ENCODE measurements at places on chromosomes 16 and 17.

- DNase-seq: no peak
These were observed 10.9 kb downstream of the SLC43A2 start for GRCh38 chr17:1617620-1618174.

- no peak for DNase-seq
These were observed 52.4 kb upstream of the NLK start for GRCh38 chr17:27990100-27990499.

DNA sequence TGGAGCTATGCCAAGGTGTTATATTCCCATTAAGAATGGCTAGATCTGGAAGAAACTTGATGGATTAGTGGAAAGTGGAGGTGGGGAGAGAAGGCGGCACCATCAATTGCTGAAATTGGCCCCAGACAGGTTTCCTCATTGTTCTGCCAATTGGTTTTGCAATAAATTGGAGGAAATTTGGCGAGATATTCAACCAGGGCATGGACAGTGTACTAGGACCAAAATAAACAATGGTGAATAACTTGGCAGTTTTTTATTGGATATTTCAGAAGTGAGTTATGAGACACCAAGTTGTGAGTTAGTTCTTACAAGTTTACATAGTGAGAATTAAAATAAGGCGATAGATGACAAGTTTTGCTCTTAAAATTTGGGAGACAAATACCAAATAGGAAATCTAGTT, 41.1 kb upstream of the SOX9 start:
- no peak for DNase-seq

- no peak for DNase-seq
These were observed 19.7 kb upstream of the BRD7 start for GRCh38 chr16:50388496-50388895.

DNA sequence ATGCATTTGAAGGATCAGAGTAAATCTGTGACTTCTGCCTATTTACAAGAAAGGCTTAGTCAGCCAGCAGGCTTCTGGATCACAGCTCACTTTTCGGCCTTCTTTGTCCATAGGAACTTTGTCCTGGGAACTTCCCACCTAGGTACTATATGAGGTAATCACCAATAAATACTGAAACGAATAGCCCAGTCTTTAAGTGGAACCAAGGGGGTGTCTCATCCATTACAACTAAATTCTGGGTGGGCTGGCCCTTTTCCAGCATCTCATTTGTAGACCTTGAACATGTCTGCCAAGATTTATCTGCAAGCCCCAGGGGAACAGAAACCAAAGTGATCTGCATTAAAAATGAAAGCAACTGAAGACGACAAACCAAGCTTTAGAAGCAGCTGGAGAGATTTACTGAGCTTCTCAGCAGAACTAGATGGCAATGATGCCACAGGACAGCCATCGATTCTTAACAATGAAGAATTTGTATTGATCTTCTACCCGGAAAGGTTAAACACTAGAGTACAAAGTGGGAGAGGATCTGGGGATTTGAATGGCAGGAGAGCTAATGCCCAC, 55.5 kb downstream of the SNX11 start:
- no peak for DNase-seq

DNA sequence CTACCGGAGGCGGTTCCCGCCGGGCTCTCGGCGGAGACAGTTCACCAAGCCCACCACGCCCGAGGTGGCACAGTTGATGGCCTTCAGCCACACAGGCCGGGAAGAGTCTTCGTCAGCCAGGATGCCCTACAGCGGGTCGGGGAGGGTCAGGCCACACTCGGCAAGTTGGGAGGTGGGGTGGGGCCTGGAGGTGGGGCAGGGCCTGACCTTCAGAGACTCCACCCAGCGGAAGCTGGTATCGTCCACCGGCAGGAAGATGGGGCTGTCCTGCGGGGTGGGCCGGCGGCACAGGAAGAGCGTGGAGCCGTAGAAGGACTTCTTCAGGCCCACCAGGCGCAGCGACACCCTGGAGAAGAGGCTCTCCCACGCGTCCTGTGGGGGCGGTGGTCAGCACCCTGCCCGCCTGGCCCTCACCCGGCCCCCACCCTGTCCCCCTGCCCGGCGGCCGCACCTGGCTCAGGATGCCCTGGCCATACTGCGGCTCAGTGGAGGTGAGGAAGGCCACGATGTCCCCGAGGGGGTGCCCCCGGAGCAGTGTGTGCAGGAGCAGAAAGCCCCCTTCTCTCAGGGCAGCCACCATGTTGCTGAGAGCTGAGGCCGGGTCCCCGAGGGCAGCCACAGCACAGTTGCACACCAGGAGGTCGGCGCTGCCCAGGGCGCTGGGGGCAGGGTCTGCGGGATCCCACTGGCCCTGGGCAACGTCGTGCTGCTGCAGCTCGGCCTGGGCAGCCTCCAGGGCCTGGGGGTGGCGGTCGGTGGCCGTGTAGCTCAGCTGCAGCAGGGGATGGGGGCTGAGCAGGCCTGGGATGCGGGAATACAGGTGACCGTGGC, 12.8 kb downstream of the FASN start:
- DNase-seq: no peak

- DNase-seq: no peak
These were observed 1.9 kb upstream of the LCMT1 start for GRCh38 chr16:25109643-25110042.

DNA sequence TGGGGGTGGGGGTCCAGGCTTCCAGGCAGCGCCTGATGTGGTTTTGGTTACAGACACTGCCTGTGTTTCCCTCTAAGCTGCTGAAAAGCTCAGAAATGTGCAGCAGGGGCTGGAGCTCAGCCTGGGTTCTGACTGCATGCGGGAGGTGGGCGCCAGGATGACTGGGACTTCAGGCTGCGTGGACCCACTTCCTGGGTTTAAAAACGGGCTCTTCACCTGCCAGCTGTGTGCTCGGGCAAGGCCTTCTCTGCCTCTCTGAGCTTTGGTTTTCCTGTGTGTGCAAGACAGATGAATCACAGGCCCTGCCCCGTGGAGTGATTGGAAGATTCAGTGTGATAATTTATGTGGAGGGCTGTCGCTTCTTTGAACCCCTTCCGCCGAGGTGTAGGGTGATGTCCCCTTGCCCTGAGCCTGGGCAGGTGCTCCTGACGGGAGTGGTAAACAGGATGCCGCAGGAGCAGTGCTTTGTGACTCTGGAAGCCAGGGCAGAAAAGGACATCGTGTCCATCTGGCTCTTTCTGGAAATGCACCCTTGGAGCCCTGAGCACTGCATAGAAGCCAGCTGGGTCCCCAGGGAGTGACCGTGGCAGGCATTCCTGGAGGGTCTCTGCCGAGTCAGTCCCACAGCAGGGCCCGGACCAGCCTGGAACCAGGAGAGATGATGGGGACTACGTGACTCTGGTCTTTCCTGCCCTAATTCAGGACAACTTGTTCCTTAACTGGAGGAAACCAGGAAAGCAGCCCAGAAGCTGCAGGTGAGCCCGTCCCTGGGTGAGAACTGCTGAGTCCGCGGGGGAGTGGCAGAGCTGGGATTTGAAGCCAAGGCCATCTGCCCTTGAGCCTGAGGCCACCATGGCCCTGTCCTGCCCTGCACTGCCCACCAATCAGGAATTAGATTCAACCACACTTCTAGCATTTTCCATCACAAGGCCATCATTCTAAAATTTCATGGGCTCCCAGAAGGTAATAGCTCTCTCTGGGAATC, 28.5 kb upstream of the SLC7A5 start:
- no peak for DNase-seq

DNA sequence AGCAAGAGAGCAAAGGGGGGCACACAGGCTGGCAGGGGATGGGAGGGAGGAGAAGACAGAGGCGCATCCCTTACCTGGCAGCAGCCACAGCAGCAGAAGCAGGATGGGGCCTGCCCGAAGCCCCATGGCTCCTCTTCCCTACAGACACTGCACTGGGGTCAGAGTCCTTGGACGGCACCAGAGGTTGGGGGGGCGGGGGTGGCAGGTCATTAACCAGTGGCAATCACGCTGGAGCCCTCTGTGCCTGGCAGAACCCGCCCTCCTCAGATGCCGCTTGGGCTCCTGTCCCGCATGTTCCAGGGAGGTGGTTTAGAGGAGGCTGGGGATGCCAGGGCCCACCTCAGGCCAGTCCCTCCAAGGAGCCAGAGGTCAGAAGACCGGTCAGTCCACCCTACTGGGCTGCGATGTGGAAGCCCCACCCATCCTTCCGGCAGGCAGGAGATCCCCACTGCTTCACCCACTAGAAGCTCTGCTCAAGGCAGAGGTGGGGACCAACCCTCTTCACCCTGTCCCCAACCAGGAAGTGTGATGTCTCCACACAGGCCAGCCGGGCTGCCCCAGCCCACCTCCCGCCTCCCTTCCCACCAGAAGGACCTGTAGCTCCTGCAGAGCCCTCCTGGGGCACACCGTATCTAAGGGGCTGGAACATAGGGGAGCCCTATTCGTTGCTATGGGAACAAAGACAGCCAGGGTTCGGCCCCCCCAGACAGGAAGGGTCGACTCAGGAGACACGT, 11.7 kb downstream of the ZG16B start:
- no peak for DNase-seq

DNA sequence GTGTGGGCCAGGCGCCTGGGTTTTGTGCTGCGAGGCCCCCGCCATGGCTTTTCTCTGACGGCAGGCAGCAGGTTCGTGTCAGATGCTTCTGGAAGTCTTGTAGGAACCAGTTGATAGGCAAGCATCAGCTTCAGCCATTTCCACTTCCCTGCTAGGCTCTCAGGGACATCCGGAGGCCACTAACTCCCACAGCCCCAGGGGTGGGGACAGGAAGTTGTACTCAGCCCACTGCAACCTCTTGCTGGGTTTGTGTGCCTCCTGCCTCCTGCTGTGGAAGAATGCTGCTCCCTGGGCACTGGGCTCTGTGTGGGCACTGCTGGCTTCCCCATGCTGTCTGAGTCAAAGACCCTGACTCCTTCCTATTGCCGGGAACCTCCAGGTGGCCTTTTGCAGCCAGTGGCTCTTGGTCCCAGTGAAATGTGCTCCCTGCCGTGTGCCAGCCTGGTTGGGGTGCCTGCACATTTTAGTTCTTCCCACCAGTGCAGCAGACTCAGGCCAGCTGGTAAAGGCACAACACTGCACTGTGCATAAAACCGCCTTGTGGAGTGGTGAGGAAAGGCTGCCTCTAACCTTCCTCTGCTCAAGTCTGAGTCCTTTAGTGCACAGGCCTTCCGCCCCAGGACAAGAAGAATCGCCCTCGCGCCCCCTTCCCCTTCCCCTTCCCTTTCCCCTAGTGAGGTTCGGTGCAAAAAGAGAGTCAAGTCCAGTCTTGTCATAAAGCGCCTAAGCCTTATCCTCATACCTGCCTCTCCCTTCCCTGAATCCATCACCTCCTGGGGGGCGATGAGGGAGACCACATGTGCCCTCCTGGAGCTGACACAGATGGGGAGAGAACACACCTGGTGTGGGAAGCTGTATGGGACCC, 16.6 kb downstream of the LDHD start:
- no peak for DNase-seq

DNA sequence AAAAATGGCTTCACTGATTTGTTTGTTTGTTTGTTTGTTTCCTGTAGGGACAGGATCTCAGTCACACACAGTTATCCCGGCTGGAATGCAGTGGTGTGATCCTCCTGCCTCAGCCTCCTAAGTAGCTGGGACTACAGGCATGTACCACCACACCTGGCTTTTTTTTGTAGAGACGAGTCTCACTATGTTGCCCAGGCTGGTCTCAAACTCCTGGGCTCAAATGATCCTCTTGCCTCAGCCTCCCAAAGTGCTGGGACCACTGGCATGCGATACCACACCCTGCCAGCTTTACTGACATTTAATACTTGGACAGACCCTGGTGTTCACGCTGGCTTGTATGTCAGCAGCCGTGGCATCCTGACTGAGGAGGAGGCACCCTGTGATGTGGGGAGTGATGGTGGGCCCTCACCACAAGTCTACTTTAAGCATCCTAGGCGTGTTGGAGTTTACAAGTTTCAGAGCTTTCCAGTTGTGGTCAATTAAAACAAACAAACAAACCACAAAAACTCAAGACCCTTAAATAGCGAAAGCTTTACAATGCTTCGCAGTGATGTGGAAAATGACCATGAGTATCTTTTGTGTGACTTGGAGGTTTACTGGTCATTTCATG, 5.1 kb downstream of the ABCA3 start:
- DNase-seq: no peak

DNA sequence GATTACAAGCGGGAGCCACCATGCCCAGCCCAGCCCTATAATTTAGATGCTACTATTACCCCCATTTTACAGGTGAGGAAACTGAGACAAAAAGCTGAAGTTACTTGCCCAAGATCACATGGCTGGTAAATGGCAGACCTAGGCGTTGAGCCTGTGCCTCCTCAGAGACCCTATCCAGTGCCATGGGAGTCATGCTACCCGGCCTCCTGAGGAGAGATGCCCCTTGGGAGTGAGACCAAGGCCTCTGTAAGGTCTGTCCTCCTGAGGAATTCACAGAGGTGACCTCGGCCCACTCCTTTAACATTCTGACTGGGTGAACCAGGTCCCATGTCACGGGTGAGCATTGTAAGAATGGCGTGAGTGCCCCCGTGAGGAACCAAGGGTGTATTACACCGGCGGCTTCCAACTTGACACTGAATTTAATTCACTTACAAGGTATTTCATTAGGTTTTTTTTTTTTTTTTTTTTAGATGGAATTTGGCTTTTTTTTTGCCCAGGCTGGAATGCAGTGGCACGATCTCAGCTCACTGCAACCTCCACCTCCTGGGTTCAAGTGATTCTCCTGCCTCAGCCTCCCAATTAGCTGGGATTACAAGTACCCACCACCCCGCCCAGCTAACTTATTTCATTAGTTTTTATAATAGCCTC, 95.7 kb downstream of the ABCC6 start:
- peak; percentile 46 for DNase-seq

- peak; percentile 79 for DNase-seq
These were observed at the start of gene DNAJA3 for GRCh38 chr16:4425378-4426020. Gene DNAJA3, plus strand, starts transcription at chr16:4425868. Its CDS starts 14 bp downstream, at chr16:4425882.
